ENCODE measurements at places on chromosomes 4 and X.

- DNase-seq, result no peak
Measured at GRCh38 chr4:88802585-88803286, 105.1 kb upstream of the NAP1L5 start.

GRCh38 chr4:48687313-48688051, 92.6 kb downstream of the FRYL start:
- DNase-seq, result no peak

GRCh38 chrX:72126539-72127140, 5.1 kb downstream of the RTL5 start:
- peak; percentile 75 for DNase-seq

GRCh38 chr4:60723796-60724195, 476.3 kb upstream of the ADGRL3 start:
- no peak for DNase-seq

DNA sequence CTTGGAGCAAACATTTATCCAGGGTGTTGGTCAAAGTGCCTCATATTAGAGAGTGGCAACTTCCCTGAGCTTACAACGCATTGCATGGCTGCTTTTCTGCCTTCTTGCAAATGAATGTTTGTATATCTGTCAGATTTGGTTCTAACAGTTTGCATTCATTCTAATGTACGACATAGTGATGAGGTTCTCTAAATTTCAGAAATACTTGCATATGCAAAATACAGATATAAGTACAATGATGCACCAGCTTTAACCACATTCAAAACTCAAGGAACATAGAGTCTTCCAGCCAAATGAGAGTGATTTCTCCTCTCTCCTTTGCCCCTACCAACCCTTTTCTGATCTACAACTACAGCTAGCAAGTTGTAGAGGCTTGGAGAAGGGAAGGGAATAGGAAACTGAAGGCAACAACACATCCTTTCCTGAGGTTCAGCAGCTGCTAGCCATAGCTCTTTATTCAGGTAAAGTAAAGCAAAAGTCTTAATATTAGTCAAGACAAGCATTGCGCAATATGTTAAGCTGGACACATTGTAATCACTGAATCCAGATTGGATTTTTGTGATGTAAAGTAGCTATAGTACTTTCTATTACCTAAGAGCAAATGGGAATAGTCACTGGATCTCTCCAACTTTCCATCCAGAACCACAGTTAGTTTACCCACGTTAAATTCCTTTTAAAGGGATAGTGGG, 6.3 kb downstream of the TKTL2 start:
- no peak for DNase-seq

- DNase-seq, result no peak
Measured at GRCh38 chr4:157564771-157565170, 344.2 kb downstream of the GRIA2 start.
